ENCODE measurements at places on chromosomes 1 and 21.

DNA sequence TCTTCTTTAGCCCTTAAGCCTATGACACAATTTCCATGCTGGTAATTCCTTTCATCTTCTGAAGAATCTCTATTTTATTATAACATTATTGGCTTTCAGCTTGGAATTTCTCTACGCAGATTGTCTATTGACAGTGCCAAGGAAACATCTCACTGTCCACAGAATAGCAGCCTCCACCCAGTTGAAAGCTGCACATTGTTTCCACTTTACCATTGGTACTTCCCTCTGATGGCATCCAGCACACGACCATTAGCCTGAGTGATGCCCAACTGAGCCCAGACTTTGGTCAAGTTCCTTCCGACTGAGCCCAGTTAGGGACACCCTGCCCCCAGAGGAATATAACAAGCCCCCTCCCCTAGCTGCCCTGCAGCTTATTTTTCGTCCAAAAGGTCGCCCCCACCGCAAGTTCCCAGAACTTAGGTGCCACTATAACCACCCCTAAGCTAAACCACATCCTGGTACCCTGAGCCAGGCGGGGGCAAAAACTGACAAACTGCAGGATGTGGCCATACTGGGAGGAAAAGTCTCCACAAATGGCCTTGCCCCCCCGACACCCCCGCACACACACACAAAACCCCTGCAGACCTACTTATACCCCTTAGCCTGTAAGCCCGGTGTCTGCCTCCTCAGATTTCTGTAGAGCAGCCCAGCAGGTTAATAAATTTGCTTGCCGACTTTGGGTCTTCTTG is 13.2 kb downstream of the GBP5 start:
- DNase-seq, result no peak

GRCh38 chr1:12166834-12167492 is at the start of gene TNFRSF1B:
TNFRSF1B (plus strand) TSS chr1:12166991; CDS start chr1:12167092, 101 bp downstream.
- no peak for DNase-seq

DNA sequence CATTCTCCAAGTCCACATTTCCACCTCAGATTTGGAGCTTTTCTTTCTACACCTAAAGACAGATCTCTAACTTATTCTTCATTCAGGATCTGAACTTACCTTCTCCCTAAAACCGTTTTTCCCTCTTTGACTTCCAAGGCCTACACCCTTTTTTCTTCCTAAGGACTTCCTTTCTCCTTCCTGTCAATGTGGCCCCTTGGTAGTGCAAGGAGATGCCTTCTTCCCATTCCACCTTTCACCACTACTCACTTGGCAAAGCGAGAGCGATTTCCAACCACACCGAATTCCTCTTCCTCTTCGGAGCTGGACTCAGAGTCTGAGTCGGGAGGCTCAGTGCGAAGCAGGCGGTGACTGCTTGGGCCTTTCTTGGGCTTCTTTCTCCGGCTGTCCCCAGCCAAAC is 1.3 kb downstream of the EFCAB14 start:
- no peak for DNase-seq

DNA sequence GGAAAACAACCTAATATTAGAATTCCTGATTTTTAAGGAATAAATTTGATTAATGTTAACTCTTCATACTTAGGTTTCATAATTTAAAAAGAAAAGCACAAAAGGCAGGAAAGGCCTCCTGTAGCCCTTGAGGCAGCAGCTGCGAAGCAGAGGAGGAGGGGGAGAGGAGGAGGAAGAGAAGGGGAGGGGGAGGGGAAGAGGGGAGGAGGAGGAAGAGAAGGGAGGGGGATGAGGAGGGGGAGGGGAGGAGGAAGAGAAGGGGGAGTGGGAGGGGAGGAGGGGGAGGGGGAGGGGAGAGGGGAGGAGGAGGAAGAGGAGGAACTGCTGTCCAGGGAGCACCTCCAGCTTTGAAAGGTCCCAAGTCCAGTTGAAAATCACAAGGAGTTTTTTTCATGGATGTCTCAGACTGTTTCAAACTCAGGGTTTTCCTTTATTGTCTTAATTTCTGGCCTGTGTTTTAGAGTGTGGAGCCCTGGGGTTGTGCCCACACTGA is 35.1 kb upstream of the DIP2A start:
- no peak for DNase-seq

GRCh38 chr1:24089743-24090555 is 22.0 kb downstream of the MYOM3 start:
- DNase-seq, result no peak

- peak; percentile 47 for DNase-seq
These were observed 201.1 kb downstream of the MATN1 start for GRCh38 chr1:30522031-30523004.

- no peak for DNase-seq
These were observed 319.1 kb downstream of the CAMTA1 start for GRCh38 chr1:7104339-7104738.

Measured in HFFc6 (cell line).